GM04503 (cell line): ENCODE measurements at places on chromosomes 3 and 15.
A peak's percentile ranks its signal among the peaks of the same experiment; 100 is the strongest.

- no peak for DNase-seq
Measured at GRCh38 chr3:41863024-41863423, 98.9 kb downstream of the ULK4 start.

GRCh38 chr3:69378112-69378802, 7.6 kb downstream of the FRMD4B start:
- no peak for DNase-seq

DNA sequence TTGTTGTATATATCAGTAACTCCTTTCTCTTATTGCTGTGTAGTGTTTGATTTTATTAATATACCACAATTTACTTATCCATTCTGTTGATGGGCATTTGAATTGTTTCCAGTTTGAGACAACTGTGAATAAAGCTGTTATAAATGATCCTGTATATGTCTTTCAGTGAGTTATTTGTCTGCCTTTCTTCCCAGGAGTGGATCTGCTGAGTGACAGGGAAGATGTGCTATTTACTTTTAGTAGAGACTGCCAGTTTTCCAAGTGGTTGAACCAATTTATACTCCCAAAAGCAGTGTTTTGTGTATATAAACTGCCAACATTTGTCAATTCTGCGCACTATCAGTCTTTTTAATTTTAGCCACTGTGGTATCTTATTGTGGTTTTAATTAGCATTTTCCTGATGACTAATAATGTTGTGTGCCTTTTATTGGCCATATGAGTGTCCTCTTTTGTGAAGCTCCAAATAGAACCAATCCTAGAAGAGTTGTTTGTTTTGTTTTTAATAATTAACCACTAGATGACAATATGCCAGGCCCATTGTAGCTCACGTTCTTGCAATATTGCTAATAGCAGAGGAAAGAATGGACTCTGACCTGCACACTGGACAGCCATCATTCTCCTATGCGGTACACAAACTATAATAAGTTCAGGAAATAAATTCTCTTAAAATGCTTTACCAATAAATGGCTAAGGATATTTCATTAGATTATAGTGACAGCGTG, 25.3 kb downstream of the TRANK1 start:
- DNase-seq: no peak

DNA sequence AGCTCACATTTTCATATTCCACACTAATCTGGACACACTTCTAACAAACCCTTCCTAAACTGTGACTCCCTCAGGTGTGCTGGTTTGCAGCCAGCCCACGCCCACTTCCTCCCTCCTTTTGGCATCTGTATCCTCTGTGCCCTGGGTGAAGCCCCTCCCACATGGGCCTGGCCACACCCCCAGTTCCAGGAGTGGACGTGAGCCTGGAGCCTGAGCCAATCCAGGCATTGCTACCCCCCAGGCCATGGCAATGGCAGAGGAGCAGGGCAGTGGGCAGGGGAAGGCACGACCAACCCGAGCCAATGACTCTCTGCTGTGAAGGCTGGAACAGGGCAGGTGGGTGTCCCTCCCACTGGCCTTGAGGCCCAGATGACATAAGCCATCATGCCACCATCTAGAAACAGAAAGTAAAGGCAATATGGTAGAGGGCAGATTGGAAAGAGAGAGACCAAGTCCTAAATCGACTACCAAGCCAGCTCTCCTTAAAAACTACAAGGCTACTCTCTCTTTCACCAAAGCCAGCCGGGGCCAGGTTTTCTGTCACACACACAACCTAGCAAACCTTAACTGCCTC, 18.6 kb downstream of the FAM174B start:
- no peak for DNase-seq

DNA sequence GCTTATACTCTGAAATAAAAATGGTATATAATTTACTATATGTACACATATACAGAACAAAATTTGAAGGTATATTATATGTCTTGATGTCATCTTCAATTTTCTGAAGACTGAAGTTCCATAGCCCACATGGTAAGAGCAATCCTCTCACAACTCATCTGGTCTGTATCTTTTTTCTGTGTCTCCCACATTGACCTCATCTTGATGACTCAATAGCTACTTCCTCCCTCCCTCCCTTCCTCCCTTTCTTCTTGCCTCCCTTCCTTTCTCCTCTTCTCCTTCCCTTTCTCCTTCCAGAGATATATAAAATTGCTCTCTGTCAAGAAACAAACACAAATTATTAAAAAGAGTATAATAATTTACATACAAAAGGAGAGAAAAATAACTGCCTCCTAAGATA, 268.5 kb downstream of the SQOR start:
- DNase-seq: no peak

DNA sequence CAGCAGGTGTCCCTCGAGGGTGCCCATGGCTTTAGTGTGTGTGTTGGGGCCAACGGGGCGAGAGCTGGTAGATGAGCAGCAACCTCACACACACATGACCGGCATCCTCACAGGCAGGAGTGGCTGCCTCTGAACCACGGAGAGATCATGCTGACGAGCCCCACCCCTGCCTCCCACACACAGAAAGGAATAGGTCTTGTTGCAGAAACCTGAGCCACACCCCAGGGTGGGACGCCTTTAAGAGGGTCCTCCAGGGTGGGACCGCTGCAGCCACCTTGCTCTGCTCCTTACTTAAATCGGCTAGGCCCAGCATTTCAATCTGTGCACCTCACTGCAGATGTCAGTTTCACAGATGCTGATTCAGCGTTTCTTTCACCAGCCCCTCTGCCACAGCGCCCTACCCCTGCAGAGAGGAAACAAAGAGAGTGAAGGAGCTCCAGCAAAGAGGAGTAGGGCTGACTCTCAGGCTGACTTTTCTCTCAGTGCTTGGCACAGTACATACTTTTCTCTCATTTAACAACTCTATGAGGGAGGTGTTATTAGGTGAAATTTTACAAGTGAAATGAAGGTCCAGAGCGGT, 61.2 kb upstream of the EPHB3 start:
- no peak for DNase-seq

DNA sequence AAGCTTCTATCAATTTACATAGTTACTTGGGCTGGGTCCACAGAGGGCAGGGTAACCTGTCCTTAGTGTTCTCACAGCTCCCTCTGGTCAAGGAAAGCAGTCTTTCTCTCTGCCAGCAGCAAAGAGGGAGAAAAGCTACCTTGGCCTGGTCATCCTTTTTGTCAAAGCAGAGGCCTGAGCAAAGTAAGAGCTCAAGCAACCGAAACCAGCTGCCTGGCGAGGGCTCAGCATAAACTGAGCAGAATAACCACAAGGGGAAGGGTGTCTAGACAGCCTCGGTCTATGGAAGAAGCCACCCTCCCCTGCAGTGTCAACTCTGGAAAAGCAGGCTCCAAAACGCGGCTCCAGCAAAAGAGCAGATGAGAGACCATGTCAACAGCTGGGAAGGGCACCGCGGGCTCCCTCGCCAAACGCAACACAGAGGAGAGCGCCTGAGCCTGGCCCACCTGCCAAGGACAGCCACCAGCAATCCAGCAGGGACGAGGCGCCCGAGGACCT, 17.4 kb downstream of the LRIG1 start:
- no peak for DNase-seq

- DNase-seq: peak; percentile 94
Measured at GRCh38 chr15:60673918-60674558, 195.1 kb upstream of the ICE2 start.

- no peak for DNase-seq
Measured at GRCh38 chr3:104873331-104873730, 493.4 kb upstream of the ALCAM start.

- no peak for DNase-seq
Measured at GRCh38 chr3:129014148-129014547, 13.0 kb downstream of the EFCC1 start.

GRCh38 chr3:41726891-41727290, 235.0 kb downstream of the ULK4 start:
- DNase-seq: no peak

- no peak for DNase-seq
Measured at GRCh38 chr15:85609492-85609891, 185.2 kb downstream of the KLHL25 start.

- DNase-seq: no peak
Measured at GRCh38 chr3:124383051-124383450, 347.2 kb upstream of the UMPS start.

DNA sequence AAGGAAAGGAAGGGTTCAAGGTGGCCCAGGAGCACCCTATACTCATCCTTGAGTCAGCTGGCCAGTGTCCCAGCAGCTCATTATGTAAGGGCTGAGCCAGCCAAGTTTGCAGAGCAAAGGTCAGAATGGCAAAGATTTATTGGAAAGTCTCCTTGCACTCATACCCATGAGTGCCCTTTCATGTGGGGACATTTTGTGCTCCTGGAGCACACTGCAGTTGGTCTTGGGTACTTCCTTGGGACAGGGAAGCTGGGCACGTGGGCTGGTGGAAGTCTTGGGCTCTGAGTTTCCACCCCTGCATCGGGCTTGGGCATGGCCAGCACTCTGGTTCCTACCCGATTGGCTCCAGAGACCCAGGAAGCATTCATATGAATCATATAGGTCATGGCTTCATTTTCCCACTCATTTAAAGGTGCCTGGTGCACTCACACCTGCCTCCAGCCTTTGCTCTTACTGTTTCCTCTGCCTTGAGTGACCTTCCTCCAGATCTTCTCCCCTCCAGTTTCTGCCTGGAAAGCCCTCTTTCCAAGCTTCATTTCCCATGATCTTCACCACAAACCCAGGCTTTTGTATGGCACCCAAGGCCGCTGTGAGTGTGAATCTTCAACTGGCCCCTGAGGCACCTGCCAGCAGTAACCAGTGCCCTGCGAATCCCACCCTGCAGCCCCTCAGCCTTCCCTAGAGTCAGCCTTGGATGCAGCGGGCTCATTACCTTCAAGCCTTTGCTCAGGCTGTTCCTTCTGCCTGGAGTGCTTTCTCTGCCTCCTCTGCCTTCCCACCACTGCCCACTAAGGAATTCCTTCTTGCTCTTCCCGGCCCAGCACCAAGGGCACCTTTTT, 10.5 kb upstream of the PRKCD start:
- DNase-seq: no peak

- DNase-seq: no peak
Measured at GRCh38 chr3:181561139-181562031, 150.3 kb upstream of the SOX2 start.

GRCh38 chr3:33063651-33064051, 33.3 kb downstream of the GLB1 start:
- DNase-seq: peak; percentile 15

- DNase-seq: peak; percentile 78
Measured at GRCh38 chr3:119628816-119629445, 31.2 kb downstream of the PLA1A start.

DNA sequence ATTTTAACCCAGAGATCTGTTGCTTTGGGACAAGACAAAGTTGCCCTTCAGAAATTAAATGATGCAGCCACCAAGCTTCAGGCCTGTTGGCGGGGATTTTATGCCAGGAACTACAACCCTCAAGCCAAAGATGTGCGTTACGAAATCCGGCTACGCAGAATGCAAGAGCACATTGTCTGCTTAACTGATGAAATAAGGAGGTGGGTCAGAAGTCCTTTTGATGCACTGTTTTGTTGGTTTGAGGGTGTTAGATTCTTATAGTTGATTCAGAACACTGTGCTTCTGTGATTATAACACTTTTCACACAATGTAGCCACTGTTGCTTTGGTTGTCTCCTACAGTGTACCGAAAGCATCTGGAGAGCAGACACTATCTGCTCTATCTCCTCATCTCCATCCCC, 20.8 kb upstream of the NXPE3 start:
- DNase-seq: no peak

GRCh38 chr3:184596886-184597575, 35.4 kb downstream of the EPHB3 start:
- no peak for DNase-seq

GRCh38 chr3:46399557-46399956, 7.3 kb downstream of the CCR5AS start:
- no peak for DNase-seq

GRCh38 chr15:38354315-38354929, 99.5 kb upstream of the FAM98B start:
- peak; percentile 20 for DNase-seq
